Retina (tissue), 1 donor: ENCODE measurements at places on chromosomes 1 and 21.

DNA sequence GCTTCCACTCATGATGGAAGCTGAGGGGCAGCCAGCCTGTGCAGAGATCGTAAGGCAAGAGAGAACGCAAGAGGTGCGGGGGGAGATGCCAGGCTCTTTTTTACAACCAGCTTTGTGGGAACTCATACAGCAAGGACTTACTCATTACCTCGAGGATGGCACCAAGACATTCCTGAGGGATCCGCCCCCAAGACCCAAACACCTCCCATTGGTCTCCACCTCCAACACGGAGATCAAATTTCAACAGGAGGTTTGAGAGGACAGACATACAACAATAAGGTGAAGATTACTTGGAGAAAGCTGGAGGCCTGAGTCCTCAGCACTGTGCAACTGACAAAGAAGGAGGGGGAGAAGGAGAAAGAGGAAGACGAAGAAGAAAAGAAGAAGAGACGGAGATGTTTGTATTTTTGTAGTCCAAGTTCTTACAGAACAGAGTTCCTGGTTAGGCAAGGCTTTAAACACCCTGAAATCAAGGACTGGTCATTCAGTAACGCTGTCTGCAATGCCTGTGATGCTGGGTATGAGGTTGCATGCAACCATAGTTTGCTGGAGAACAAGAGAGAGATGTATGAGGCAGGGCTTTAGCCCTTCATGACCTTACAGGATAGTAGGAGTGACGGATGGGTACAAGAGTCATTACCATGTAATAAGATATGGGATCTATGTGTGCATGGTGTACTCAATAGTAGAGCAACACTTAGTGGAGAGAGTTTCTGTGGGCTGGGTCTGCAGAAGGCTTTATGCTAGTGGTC is 19.7 kb upstream of the GALNT2 start:
- DNase-seq: no peak

GRCh38 chr1:41485605-41486004 is 1.1 kb upstream of the EDN2 start:
- peak; percentile 37 for DNase-seq

DNA sequence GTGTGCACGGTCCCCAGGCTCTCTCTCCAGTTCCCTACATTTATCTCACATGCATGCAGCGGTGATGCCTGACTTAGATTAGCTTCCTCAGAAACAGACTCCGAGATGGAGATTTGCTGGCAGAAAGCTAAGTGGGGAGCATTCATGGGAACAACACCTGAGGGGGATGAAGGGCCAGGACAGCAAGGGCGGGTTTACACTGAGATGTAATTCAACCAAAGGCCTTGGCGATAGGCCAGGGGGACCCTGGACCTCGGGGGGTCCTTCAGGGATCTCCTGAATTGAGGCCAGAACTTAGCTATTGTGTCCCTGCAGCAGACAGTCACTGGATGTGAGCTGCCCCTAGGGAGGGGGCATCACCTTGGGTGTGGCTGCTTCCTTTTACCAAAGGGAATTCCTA is 246.1 kb upstream of the CSF3R start:
- DNase-seq: no peak

DNA sequence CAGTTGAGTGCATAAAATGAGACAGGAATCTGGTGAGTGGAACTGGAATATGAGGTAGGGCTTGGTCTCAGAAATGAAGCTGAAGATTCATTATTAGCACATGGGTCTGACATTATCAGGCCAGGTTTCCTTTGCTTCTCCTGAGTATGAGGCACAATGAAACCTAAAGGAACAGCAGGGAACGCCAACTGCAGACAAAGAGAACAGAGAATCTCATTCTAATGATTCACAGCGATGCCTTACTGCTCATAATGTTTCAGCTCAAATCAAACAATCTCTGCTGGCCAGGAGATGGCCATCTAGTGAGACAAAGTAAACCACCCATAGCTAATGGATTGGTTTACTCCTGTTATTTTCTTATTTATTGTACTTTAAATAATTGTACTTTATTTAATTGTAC is 133.5 kb downstream of the C1orf21 start:
- no peak for DNase-seq

DNA sequence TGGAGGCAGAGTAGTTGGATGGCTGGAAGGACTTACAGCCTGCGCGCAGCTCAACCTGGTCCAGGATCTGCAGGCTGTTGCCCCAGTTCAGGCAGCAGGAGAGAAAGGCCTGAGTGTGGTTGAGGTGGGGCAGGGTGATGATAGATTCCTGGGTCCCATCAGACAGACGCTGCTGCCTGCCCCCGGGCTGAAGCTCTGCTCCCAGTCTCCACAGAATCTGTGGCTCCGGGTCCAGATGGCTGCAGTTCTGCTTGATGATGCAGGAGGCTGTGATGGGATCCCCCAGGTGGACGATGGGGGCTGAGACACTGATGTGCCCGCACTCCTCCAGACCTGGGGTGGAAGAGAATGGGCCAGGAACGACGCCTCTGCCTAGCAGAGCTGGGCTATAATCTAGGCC is 7.4 kb downstream of the CSF3R start:
- DNase-seq: no peak
